ENCODE measurements at places on chromosomes 7 and 10. TPM values are rescaled to one million over a fixed set of nuclear protein-coding genes. Genes with fewer than 3 reads are reported as not detected.

The SPDYE6 gene
- 5.6 TPM for polyA plus RNA-seq

The MYO3A gene
- 3.9 TPM for polyA plus RNA-seq

The SEMA4G gene
- polyA plus RNA-seq, result 44.2 TPM

The FAM180A gene
- not detected for polyA plus RNA-seq

The OR2A42 gene
- polyA plus RNA-seq, result 2.8 TPM

The LIPF gene
- not detected for polyA plus RNA-seq

The PLOD3 gene
- 66.2 TPM for polyA plus RNA-seq

The HDAC9 gene
- 9.1 TPM for polyA plus RNA-seq

The LIPK gene
- not detected for polyA plus RNA-seq

The C7orf33 gene
- polyA plus RNA-seq, result not detected

The MYL10 gene
- polyA plus RNA-seq, result 0.18 TPM

The PAX4 gene
- polyA plus RNA-seq, result not detected

The GPAM gene
- 16.9 TPM for polyA plus RNA-seq

The TMEM270 gene
- polyA plus RNA-seq, result not detected

The CTNNA3 gene
- polyA plus RNA-seq, result 7.8 TPM

The CD36 gene
- 132 TPM for polyA plus RNA-seq

The MKI67 gene
- polyA plus RNA-seq, result 52.1 TPM

The AGAP6 gene
- 30.0 TPM for polyA plus RNA-seq

The MEOX2 gene
- polyA plus RNA-seq, result 218 TPM

The TMEM176A gene
- 4.2 TPM for polyA plus RNA-seq

The SFMBT2 gene
- polyA plus RNA-seq, result 5.0 TPM
